Placental pericyte (primary cell): ENCODE measurements at places on chromosomes 11 and 22. TPM values are rescaled to one million over a fixed set of nuclear protein-coding genes. Genes with fewer than 3 reads are reported as not detected.

OR8D4 gene
- total RNA-seq = not detected in 2 replicates

CDC45 gene
- total RNA-seq = 1.8 and 30.8 TPM in 2 replicates

KRTAP5-1 gene
- total RNA-seq = not detected in 2 replicates

SMIM38 gene
- 0.14 and 0.44 TPM in 2 replicates for total RNA-seq

C11orf86 gene
- not detected in 2 replicates for total RNA-seq

HEPHL1 gene
- 4.4 TPM in 1 of 2 replicates, not detected in the other for total RNA-seq

OR52A1 gene
- total RNA-seq = not detected in 2 replicates

EHF gene
- total RNA-seq = 0.29 and 2.8 TPM in 2 replicates

PIK3C2A gene
- 68.7 and 82.6 TPM in 2 replicates for total RNA-seq

NLRP6 gene
- not detected in 2 replicates for total RNA-seq

LMO2 gene
- total RNA-seq = 1.0 TPM in 1 of 2 replicates, not detected in the other

RIMBP3B gene
- total RNA-seq = 0.29 TPM in 1 of 2 replicates, not detected in the other

ANO1 gene
- 1.3 TPM in 1 of 2 replicates, not detected in the other for total RNA-seq

HPX gene
- total RNA-seq = 0.14 and 0.66 TPM in 2 replicates

NPTXR gene
- total RNA-seq = 1.9 and 2.4 TPM in 2 replicates

PICK1 gene
- 12.3 and 15.8 TPM in 2 replicates for total RNA-seq

MUC2 gene
- total RNA-seq = not detected in 2 replicates

TEX12 gene
- total RNA-seq = 0.22 TPM in 1 of 2 replicates, not detected in the other

DMC1 gene
- total RNA-seq = 0.88 and 4.3 TPM in 2 replicates

THRSP gene
- total RNA-seq = not detected in 2 replicates

ISX gene
- total RNA-seq = not detected in 2 replicates

PNPLA5 gene
- total RNA-seq = not detected in 2 replicates

DSCAML1 gene
- not detected in 2 replicates for total RNA-seq

DEPDC7 gene
- total RNA-seq = 2.6 and 16.8 TPM in 2 replicates

SCT gene
- total RNA-seq = not detected in 2 replicates

ACTN3 gene
- not detected in 2 replicates for total RNA-seq

SYT12 gene
- total RNA-seq = under 0.01 and 2.0 TPM in 2 replicates

HEPN1 gene
- total RNA-seq = not detected in 2 replicates

CLMP gene
- 267 and 619 TPM in 2 replicates for total RNA-seq

TXNRD2 gene
- 22.3 and 28.8 TPM in 2 replicates for total RNA-seq

FAM111B gene
- total RNA-seq = under 0.01 and 11.5 TPM in 2 replicates

HTR3A gene
- not detected in 2 replicates for total RNA-seq

P2RY6 gene
- total RNA-seq = under 0.01 and 0.72 TPM in 2 replicates

OR8A1 gene
- under 0.01 TPM in 2 replicates for total RNA-seq

UPK3A gene
- total RNA-seq = not detected in 2 replicates

OR52H1 gene
- total RNA-seq = 0.22 and 1.0 TPM in 2 replicates

ABTB2 gene
- 12.5 and 15.2 TPM in 2 replicates for total RNA-seq

TMEM86A gene
- total RNA-seq = 0.29 and 1.3 TPM in 2 replicates

NXPE2 gene
- not detected in 2 replicates for total RNA-seq

TMEM121B gene
- total RNA-seq = under 0.01 TPM in 1 of 2 replicates, not detected in the other

PTPN5 gene
- total RNA-seq = not detected in 2 replicates

TTC9C gene
- 39.8 and 49.1 TPM in 2 replicates for total RNA-seq
